ENCODE measurements at places on chromosomes 2 and 18.

GRCh38 chr2:134282629-134283400 is 28.9 kb downstream of the MGAT5 start:
- DNase-seq = no peak

DNA sequence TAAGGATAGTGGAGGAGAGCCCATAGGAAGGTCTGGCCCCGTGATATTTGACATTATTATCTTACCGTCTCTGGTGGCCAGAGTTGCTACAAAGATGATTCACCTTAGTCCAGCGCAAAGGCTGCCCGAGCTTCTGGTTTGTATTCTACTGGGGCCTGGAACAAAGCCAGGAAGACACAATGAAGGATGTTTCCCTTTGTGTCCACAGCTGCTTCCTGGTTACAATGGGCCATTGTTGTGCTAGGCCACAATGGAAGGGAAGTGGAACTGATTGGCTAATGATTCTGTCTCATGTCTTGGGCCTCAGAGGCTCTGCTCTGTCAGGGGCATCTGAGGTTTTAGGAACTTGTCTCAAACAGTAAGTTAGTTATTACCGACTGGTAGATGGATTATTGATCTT is 132.2 kb downstream of the TDRD15 start:
- peak; percentile 75 for DNase-seq

GRCh38 chr2:211609127-211609526 is 929.5 kb downstream of the ERBB4 start:
- DNase-seq = no peak

- DNase-seq = no peak
Measured at GRCh38 chr2:228318218-228318617, 136.7 kb upstream of the SPHKAP start.

DNA sequence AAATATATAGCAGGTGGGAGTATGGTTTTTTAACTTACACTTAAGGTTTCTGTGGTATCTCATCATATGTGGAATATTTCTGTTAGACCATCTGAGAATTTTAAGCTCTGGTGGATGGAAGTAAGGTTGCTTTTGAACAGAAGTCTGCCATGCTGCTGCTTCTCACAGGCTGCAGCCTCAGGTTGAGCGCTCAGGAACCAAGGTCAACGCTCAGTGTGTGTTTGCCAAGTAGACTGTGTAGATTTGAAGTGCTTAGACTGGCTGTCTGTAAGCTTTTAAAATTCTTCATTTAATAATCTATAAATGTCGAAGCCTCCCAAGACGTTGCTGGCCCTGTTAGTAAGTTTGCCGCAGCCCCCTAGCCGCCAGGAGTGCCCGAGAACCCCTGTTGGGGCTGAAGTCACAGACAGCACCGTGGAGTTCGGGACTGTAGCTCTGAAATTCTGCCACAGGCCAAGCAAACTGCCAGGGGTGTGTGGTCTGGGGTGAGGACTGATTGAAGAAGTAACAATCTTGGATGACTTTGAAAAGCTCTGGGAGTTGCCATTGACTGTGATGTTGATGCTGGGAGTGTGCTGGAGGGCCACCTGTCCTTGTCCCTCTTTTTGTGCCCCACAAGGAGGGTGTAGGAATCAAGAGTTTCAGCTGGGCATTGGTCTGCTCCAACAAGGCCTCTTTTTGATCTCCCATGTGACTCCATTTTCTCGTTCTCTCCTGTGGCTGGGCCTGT is 26.9 kb downstream of the INPP4A start:
- no peak for DNase-seq

- no peak for DNase-seq
Measured at GRCh38 chr2:6140509-6140908, 448.3 kb downstream of the SOX11 start.

- DNase-seq = no peak
Measured at GRCh38 chr18:11008505-11008904, 140.9 kb downstream of the PIEZO2 start.

DNA sequence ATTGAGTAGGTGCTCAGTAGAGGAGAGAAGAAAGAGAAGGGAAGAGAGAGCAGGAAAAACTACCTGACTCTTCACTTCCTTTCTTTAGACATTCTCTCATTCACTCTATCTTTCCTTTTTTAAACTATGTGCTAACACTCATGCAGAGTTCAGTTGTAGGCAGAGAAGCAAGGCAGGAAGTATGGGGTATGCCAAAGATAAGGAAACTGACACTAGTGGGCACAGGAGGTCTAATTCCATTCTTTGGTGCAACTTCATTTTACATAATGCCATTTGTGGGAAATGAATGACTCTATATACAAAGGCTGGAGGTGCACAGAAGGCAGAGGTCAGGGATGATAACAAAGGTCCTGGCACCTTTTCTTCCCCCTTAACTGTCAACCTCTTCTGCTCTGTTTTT is 35.1 kb upstream of the ACVR1 start:
- no peak for DNase-seq

DNA sequence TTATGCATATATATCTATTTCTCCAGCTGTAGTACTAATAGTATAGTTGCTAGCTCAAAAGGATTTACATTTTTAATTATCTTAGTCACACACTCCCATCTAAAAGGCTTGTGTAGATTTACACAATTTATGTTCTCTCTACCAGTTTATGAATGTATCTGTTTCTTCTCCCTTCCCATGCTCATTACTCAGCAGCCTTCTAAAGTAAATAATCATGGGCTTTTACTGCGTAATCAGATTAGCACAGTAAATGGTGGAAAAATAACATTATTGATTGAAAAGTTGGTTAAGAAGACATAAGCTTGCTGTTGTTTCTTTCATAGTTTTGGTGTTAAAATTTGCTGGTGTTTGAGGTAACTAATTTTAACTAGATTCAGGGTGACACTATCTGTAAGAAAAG is 81.8 kb downstream of the PTPN4 start:
- no peak for DNase-seq

- DNase-seq = no peak
Measured at GRCh38 chr2:194328456-194328855, 1328.6 kb upstream of the SLC39A10 start.

DNA sequence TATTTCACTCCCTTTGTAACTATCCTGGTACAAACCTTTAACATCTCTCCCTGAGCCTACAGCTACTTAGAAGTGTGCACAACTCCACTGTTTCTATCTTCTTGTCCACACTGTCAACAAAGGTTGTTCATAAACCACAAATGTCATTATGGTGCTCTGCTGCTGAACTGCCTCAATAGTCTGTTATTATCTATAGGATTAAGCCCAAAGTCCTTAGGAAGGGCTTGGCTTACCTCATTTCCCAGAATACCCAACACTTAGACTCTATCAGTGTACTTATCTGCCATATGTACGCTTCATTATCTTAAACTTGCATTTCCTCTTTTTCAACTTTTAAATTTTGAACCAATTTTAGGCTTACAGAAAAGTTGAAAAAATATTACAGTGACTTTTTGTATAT is 94.2 kb downstream of the HNMT start:
- no peak for DNase-seq

- DNase-seq = no peak
Measured at GRCh38 chr2:72367530-72368225, 220.0 kb upstream of the CYP26B1 start.

- no peak for DNase-seq
Measured at GRCh38 chr2:21011453-21011852, 32.4 kb downstream of the APOB start.

- DNase-seq = no peak
Measured at GRCh38 chr2:16386031-16386430, 279.6 kb downstream of the CYRIA start.

- no peak for DNase-seq
Measured at GRCh38 chr2:49404108-49404507, 249.8 kb upstream of the FSHR start.

DNA sequence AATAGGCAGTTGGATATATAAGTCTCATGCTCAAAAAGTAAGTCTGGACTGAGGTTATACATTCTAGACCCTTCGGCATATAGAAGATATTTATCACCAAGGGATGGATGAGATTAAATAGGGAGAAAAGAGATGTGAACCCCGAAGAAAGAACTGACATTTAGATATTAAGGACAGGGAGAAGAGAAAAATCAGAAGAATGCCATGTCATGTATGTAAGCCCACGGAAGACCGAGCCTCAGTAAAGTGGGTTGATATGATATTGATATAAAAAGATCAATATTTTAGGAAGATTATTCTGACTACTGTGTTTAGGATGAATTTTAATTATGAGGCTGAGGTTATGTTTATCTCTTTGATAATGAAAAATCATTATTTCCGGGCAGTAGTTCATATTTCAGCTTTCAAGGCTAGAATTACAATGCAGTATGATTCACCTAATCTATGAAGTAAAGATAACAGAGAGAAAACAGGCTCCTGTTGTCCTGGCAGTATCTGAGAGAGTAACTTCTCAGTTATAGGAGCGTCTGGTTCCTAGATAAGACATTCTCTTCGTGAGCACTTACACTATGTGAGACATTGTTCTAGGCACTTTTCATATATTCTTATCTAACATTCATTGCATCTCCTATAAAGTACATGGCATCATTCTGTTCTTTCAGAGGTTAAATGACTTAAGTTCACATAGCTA is 83.0 kb downstream of the UBR3 start:
- DNase-seq = no peak

DNA sequence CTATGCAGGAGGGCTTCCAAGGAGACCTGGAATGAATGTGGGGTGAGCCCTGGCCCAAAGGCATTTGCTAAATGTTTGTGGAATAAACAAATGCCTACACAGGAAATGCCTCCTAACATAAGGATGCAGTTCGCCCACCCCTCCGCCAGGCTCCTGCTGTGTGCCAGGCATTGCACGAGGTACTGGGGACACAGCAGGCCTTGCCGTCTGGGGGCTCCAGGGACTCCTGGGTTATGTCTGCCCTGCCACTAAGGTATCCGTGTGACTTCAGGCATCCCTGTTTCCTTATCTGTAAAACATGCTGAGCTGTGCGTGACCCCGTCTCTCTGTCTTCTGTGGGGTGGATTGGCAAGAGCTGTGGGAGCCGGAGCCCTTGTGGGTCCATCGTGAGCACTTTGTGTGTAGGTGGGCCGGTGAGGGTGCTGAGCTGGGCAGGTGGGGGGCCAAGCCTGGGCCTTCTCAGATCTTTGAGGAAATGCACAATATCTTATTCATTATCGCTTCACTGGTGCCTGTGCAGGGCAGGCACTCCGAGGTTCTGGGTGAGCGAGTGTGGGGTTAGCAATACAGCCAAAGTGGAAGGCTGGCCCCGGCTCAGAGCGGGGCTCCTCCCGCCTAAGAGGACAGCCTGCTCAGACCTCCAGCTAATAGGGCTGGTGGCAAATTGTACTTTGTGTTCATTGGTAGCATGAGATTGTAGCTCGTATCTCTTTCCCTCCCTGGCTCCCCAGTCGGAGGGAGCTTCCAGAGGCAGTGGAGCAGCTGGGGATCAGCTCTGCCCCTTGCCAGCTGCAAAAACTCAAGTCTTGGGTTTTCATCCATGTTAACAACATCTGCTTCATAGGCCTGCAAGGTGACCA is 126.8 kb downstream of the GLI2 start:
- DNase-seq = no peak

- no peak for DNase-seq
Measured at GRCh38 chr2:207274530-207275189, 108.9 kb upstream of the KLF7 start.

All from anterior cingulate cortex (tissue), 58 donors.